H9 (cell line): ENCODE measurements at places on chromosomes 7 and 10. TPM values are rescaled to one million over a fixed set of nuclear protein-coding genes. Genes with fewer than 3 reads are reported as not detected.
A peak's percentile ranks its signal among the peaks of the same experiment; 100 is the strongest.

- no peaks in the 10 kb centered on the region for H3K36me3 ChIP-seq
- no peaks in the 10 kb centered on the region for H3K27me3 ChIP-seq
- H3K4me3 ChIP-seq = no peak overlapping the region
- DNase-seq = no peak
Measured at GRCh38 chr7:50543776-50544442, 21.3 kb downstream of the DDC start.

DNA sequence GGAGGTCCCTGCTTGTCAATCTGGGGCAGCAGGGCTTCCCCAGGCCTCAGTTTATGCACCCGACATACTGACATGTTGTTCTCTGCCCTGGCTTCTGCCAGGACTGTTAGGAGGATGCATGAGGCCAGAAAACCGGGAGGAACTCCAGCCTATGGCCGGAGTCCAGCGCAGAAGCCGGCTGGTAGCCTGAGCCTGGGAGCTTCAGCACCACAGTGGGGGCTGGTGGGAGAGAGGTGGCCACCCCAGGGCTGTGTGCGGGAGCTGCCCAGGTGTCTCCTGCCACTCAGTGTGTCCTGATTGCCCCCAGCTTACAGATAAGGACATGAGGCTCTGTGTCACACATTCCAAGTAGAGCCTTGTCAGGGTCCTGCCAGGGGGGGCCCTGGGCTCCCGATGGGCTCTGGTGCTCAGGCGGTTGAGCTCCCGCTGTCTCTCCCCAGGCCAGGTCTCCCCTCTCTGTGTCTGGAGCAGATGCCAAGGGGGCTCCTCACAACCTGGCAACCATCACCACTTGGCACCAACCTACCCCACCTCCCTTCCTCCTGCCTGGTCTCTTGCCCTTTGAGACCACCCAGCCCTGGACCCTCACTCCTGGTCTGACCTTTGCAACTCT, 32.3 kb downstream of the PPIF start:
- no peaks in the 10 kb centered on the region for H3K27me3 ChIP-seq
- H3K27ac ChIP-seq = no peak overlapping the region
- peak; percentile 22 for DNase-seq
- no peaks in the 10 kb centered on the region for H3K4me1 ChIP-seq
- no peaks in the 10 kb centered on the region for H3K36me3 ChIP-seq

Gene CPEB3
- 1.0 and 1.1 TPM in 2 replicates for total RNA-seq

Gene CASD1
- 19.4 and 21.6 TPM in 2 replicates for total RNA-seq

GRCh38 chr7:32164341-32164996, 94.3 kb upstream of the PDE1C start:
- no peaks in the 10 kb centered on the region for H3K4me1 ChIP-seq
- no peak overlapping the region for H3K4me3 ChIP-seq
- DNase-seq = peak; percentile 64
- H3K27me3 ChIP-seq = no peaks in the 10 kb centered on the region
- no peak overlapping the region for H3K27ac ChIP-seq

- H3K36me3 ChIP-seq = no peaks in the 10 kb centered on the region
- H3K27ac ChIP-seq = no peak overlapping the region
- no peaks in the 10 kb centered on the region for H3K4me1 ChIP-seq
- DNase-seq = peak; percentile 22
- H3K27me3 ChIP-seq = no peaks in the 10 kb centered on the region
Measured at GRCh38 chr7:371779-372545, 82.0 kb downstream of the FOXL3 start.
